Suppressor macrophage treated with lipopolysaccharide for 1 hour (primary cell): ENCODE measurements at places on chromosomes 3 and 15.
A peak's percentile ranks its signal among the peaks of the same experiment; 100 is the strongest.

GRCh38 chr3:31960793-31961431 lies 20.1 kb downstream of the OSBPL10 start:
- no peak for DNase-seq

DNA sequence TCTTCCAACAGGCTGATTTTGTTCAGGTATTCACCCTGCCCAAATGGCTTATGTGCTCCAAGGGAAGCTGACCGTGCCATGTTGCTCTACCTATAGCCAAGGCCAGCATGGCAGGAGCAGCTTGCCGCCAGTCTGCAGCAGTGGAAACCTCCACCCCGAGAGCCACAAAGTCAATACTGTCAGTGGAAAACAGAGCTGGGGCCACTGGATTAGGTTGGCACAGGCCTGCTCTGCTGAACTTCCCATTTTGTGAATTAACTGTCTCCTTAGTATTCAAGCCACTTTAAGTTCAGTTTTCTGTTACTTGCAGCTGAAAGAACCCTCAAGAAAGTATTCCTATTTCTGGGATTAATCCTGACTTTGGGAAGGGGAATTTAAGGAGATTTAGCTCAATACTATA lies 63.8 kb upstream of the XCR1 start:
- peak; percentile 39 for DNase-seq

GRCh38 chr15:51162865-51163762 lies 68.4 kb upstream of the TNFAIP8L3 start:
- peak; percentile 86 for DNase-seq

- DNase-seq: no peak
Measured at GRCh38 chr3:160830796-160831195, 74.8 kb downstream of the PPM1L start.

GRCh38 chr15:74257623-74258022 lies 21.5 kb downstream of the CCDC33 start:
- DNase-seq: no peak

- no peak for DNase-seq
Measured at GRCh38 chr3:140636406-140637138, 41.3 kb upstream of the TRIM42 start.

DNA sequence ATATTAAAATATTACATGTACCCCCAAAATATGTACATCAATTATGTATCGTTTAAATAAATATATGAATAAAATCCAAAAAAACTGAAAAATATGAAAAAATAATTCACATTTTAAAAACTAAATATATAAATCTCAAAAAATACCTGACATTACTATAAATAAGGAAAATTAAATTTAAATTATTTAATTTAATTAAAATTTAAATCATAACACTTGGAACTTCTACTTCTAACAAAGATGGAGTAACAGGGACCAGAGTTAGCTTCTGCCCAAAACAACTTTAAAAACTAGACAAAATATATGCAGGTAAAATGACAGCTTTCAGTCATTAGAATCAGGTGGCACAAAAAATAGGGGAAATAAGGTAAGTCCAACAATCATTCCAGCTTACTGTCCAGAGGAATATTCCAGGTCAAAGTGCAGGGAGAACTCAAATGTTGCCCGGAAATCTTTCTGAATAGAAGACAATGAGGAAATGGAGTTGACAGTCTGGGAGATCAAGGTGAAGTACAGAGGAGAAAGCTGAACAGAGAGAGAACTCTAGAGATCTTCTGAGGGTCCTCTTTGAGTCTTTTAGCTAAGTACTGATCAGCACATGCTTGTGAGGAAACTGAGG lies 207.7 kb upstream of the ATP11B start:
- no peak for DNase-seq

GRCh38 chr3:189369636-189370035 lies 197.9 kb downstream of the TPRG1 start:
- DNase-seq: peak; percentile 10

DNA sequence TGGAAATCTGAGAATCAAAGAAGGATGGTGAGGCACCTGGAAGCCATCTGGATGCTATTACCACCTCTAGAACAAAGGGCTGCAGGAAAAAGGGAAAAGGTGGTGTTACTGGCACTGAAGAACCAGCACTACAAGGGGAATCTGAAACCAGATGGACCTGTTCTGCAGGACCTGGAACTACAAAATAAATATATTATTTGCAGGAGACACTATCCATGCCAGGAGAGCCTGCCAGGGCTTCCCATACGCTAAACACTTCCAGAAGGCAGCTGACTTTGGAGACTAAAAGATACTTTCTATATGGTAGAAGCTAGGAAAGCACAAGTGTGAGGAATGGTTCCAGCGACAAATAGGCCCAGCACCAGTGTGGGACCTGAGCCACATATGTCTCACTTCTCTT lies 83.4 kb upstream of the POU1F1 start:
- DNase-seq: no peak

- DNase-seq: peak; percentile 37
Measured at GRCh38 chr3:167969548-167969947, 126.2 kb downstream of the GOLIM4 start.

DNA sequence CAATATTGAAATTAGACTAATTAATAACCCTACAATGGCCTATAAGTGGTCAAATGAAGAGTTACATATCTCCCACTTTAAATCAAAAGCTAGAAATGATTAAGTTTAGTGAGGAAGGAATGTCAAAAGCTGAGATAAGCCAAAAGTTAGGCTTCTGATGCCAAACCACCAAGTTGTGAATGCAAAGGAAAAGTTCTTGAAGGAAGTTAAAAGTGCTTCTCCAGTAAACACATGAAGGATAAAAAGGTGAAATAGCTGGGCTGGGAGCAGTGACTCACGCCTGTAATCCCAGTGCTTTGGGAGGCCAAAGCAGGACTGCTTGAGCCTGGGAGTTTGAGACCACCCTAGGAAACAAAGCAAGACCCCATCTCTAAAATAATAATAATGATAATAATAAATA lies 46.9 kb upstream of the DCUN1D1 start:
- no peak for DNase-seq

- DNase-seq: no peak
Measured at GRCh38 chr3:47098910-47099309, 65.0 kb downstream of the SETD2 start.

- DNase-seq: no peak
Measured at GRCh38 chr3:117628823-117629291, 919.3 kb downstream of the TUSC7 start.

GRCh38 chr15:22895465-22896190 lies 57.2 kb downstream of the NIPA2 start:
- DNase-seq: peak; percentile 9

- peak; percentile 83 for DNase-seq
Measured at GRCh38 chr3:99969136-99969535, 145.2 kb downstream of the FILIP1L start.

- no peak for DNase-seq
Measured at GRCh38 chr3:101279162-101279561, 41.2 kb downstream of the IMPG2 start.

GRCh38 chr3:186152361-186152798 lies 43.5 kb upstream of the ETV5 start:
- DNase-seq: no peak

DNA sequence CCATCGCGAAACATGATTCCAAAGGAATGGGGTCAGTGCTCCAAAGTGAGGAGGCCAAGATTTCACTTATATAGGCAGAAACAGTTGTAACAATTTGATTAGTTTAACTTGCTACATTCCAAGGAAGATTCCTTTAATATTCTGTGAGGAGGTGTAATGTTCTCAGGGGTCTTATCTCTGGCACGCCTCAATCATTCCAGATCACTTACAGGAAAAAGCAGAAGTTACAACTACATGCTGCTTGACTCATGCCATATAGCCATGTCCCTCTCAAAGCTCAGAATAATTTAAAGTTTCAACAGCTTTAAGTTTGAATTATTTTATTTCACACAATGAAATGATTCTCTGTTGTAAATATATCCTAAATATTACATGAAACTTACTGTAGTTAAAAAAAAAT lies 3.5 kb upstream of the FYTTD1 start:
- DNase-seq: peak; percentile 21

- DNase-seq: no peak
Measured at GRCh38 chr15:86557018-86557550, 477.4 kb downstream of the AGBL1 start.

DNA sequence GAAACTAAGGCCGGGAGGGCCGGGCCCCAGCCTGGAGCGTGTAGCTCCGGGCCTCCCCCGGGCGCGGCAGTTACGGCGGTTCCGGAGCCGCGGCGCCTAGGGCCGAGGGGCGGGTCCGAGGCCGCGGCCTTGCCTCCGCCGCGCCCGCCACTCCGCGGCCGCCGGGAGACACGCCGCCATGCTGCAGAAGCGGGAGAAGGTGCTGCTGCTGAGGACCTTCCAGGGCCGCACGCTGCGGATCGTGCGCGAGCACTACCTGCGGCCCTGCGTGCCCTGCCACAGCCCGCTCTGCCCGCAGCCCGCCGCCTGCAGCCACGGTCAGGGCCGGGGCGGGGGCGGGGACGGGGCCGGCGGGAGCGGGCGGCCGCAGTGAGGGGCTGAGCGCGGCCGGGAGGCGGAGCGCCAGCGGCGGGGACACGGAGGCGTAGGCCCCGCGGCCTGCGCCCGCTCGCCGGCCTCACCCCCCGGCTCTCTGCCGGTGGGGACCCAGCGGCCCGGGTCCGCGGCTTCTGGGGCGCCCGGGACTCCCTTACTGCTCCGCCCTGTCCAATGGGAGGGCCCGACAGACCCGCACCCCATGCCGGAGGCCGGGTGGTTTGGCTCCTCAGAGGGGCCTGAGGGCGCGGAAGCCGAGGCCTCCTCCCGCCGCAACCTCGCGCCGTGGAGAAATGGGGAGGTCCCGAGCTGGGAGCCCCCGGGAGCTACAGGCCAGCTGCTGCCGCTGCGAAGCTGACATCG lies at the start of gene DIS3L:
DIS3L (plus strand) TSS at position 150 of the 738 bp plus-strand sequence; CDS start at position 179, 29 bp downstream.
- DNase-seq: peak; percentile 78

- no peak for DNase-seq
Measured at GRCh38 chr15:25797936-25798901, 64.9 kb downstream of the ATP10A start.

DNA sequence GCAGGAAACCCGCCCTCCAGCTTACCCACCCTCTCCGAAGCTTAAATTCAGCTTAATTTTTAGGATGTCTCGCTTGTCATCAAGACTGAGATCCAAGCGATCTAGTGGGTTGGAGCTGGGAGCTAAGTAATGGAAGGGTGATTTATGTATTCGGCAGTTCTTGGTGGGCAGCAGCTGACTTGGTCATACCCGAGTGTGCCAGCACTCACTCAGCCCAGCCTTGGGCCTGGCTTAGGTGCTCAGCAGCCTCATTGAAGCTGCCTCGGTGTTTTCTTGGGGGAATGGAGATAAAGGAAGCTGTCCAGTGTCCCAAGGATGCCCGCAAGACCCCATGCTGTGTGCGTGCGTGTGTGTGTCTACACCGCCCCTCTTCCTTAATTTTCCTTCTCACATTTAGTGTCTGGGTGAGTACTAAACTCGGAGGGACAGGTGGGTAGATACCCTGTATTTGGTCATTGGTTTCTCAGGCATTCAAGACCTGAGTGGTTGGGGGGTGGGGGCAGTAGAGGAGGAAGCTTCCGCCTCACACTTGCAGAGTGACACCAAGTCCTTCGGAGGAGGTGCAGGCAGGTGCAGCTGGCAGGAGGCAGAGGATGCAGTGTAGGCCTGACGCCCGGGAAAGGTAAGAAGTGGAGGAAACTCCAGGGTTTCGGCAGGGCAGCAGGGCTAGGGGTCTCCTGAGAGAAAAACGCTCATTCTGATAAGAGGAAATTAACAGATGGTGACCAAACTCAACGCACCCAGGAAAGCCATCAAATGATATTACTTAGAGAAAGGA lies 92.8 kb downstream of the PCSK6 start:
- no peak for DNase-seq

DNA sequence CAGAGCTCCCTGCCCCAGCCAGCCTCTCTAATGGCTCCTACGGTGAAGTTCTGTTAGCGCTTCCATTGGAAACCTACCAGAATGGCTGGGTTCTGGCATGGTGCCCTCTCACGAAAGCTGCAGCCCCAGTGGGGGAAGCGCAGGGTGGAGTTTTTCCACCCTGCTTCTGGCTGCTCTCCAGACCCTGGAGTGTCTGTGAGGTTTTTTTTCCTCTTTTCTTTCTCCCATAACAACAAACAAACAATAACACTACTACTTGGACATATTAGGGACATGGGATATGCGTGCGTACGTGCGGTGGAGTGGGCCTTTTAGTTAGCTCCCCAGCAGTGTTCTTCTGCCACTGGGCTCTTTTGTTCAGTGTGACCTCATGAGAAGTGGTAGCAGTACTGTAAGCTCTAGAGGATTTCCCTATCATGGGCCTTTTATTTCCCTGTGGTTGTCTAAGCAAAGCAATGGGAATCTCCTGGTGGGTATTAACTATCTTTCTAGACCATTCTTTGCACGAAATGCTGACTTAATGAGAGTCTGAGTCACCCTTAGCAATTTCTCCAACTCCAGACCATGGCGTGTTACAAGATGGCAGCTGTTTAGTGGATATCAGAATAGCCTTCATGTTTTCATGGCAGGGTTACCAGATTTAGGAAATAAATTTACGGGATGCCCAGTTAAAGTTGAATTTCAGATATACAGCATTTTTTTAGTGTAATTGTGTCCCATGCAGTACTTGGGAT lies 161.9 kb downstream of the FNDC3B start:
- DNase-seq: peak; percentile 74

GRCh38 chr15:77391372-77391951 lies 28.4 kb downstream of the PEAK1 start:
- DNase-seq: peak; percentile 43

- DNase-seq: no peak
Measured at GRCh38 chr3:14379843-14380242, 22.6 kb upstream of the SLC6A6 start.

DNA sequence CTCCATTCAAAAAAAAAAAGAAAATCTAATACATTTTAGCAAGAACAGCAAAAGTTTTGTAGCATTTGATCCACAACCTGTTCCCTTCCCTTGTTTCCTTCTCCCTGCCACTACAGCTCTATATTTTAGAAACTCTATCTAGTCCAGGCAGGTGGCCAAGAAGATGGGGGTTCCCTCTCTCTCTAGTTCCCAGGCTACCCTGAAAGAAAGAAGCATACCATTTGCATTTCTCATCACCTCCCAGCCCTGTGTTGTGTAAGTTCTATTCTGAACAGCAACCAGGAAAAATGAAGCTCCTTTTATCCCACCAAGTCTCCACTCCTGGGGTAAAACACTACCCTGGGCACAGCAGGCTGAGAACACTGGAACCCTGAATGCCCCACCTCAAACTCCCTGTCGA lies 100.0 kb downstream of the PCCB start:
- DNase-seq: no peak

DNA sequence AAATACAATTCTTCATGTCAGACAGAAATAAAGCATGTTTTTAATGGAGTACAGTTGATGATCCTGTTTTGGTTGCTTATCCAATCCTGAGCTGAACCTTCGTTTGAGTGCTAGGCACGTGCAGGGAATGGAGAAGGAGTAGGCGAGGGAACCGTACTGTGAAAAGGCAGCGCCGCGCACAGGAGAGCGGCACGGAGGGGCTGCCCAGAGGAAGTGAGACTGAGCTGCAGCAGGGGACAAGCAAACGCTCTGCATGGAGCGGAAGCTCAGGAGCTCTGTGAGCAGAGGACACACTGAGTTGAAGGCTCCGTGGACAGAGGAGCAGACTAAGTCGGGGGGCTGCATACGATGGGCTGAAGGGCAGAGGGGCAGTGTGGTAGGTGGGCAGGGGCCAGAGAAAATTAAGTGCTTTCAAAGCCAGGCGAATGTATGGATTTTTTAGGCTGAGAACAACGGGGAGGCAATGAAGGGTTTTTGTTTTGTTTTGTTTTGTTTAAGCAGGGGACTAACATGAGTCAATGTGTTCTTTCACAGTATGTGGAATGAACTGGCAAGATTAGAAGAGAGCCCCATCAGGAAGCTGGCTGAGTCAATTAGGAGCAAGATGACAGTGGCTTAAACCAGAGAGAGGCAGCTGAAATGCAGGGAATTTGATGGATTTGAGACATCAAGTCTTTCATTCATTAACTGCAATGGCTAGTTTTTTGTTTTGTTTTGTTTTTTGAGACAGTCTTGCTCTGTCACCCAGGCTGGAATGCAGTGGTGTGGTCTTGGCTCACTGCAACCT lies 23.8 kb upstream of the TM2D3 start:
- no peak for DNase-seq
